ENCODE measurements at places on chromosomes 16 and 17.

- peak; percentile 18 for DNase-seq
Observed at GRCh38 chr16:228151-228851, 948 bp downstream of the LUC7L start.

DNA sequence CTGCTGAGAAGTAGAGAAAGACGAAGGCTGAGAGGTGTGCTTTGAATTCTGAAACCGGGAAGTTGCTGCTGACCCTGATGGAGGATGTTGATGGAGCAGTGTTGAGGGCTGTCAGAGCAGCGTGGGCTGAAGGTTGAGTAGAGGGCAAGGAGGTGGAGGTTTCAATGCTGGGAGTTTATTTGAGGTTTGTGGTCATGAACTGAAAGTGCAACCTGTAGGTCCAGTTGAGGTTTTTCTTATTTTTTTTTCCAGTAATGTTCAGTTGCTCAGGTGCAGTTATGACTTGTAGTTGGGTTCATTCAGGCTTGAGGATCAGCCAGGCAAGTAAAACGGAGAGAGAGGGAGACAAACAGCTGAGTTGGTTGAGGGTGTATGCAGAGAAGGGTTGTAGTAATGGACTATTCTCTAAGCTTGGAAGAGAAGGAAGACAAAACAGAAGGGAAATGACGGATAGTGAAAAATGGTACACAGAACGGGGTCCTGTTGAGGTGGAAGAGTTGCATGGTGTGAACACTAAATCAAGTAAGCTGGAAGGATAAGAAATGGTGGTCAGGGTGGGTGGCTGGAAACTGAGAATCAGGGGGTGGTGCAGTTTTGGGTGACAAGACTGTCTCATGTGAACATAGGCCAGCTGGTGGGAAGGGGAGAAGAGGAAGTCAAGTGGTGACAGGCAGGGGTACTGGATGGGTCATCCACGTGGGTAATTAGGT, 8.7 kb upstream of the UBE2G1 start:
- DNase-seq: peak; percentile 66

GRCh38 chr17:72407336-72407909, 286.6 kb downstream of the SOX9 start:
- no peak for DNase-seq

DNA sequence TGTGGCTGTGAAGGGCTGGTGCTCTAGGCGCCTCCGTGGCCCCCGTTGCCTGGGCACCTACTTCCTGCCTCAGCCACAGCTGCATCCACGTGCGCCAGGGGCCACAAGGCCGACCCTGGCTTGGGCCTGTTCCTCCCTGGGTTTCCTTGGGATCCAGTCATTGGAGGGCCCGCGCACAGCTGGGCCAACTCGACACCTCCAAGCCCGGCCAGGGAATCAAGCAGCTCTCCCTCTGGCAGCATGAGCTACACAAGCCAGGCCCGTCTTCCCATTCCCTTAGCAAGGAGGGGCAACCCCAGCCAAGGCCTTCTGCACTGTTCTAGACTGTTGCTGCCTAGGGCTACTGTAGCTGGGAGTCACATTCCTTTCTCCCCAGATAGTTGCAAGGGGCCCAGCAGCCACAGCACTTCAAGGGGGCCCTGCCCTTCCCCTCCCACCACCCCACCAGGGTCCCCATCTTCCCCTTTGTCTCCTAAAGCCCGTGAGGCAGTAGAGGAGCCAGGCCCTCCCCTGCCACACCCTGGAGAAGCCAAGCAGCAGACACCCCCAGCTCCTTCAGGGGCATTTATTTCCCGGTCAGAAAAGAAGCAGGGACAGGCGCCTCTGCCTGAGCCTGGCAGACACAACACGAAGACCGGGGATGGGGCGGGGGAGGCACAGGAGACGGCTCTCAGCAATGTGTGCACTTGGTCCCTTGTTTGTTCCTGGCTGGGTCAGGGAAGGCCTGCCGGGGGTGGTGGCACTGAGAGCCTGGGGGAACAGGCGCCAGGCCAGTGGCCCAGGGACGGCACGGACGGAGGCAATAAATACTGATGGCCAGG, 3.8 kb downstream of the ARHGDIA start:
- no peak for DNase-seq

- DNase-seq: no peak
Observed at GRCh38 chr16:23124315-23124714, 24.9 kb downstream of the USP31 start.

GRCh38 chr16:84226026-84226425, 13.8 kb downstream of the KCNG4 start:
- DNase-seq: no peak

DNA sequence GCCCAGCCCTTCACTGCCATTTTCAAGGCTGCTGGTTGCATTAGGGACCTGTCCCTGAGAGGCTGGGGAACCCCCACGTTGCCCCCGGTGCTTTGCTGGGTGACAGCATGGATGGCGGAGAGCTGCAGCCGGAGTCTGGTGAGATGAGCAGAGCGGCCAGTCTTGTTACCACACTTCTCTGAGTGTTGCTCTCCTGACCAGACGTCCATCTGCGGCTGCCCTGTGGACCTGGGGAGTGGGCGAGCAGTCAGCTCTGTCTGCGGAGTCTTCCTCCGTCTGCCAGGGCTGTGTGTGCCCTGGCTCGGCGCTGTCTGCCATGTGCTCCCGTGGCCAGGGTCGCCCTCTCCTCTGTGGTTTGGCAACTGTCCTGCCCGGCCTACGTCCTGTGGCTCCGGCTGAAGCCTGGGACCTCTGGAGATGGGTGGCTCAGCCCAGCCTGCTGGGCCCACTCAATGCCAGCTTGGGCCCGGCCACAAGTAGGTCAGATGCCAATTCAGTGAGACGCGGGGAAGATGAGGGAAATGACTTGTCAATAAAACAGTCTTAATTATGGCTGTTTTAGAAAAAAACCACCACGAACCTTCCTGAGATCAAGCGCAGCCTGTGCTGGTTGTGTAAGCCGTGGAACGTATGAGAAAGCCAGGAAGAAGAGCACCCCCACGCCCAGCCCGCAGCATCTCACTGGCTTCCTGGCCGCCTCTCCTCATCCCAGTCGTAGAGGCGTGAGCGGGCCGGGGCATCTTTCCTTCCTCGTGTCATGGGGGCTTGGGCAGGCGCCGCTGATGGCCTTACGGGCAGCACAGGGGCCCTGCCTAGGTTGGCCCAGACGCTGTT, 7.9 kb downstream of the KCTD5 start:
- no peak for DNase-seq

- DNase-seq: no peak
Observed at GRCh38 chr16:67543582-67543981, 15.0 kb downstream of the RIPOR1 start.

GRCh38 chr17:47297661-47298400, 25.9 kb upstream of the EFCAB13 start:
- no peak for DNase-seq

DNA sequence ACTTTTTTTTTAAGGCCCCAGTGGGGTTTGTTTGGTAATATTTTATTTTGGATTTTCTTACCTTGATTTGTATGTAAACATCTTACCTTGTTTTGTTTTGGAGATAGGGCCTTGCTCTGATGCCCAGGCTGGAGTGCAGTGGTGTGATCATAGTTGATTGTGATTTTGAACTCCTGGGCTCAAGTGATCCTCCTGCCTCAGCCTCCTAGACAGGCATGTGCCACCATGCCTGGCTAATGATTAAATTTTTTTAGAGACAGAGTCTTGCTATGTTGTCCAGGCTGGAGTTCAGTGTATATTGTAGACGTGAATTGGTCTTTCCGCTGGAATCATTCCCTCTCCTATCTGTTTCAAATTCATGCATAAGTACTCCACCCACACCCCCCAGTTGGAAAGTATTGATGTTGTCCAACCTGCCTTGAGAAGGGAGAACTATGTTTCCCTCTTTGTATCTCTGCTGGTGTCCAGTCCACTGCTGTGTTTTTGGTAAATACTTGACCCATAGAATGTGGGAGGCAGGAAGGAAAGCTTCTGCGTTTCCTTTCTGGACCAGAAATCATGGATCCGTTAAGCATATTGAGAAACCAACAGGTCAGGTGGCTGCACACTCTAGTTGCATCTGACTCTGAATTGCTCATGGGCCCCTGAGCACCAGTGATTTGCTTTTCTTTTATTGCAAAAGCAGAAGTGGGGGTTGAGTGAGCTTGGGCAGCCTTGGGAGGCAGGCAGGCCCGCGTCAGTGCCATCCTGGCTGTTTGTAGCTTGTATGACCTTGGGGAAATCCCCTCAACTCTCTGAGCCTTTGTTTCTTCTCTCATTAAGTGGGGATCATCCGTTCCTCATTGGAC, 25.0 kb downstream of the RMI2 start:
- no peak for DNase-seq

DNA sequence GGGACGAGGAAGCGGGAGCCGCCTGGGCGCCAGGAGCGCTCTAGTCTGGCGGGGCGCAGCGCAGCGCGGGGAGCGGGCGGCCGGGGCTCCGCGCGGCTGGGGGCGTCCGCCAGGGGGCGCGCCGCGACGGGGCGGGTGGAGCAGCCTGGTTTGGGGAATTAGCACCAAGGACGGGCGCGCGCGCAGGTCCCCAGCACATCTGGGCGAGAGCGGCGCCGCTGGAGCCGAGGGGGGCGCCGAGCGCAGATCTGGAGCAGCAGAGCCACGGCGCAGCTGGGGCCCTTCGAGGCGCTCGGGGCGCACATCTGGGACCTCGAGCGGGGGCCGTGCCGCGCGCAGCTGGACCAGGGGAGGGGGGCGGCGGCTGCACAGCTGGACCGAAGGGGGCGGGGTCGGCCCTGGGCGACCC, at the start of gene NXPH3:
Gene NXPH3, plus strand, starts transcription at position 193 of the 409 bp plus-strand sequence. CDS start 349 bp downstream, outside the sequence.
- DNase-seq: peak; percentile 68

All from activated naive CD4-positive, alpha-beta T cell treated with Interleukin-2 at 50 U/mL for 16 hours (primary cell).